ENCODE measurements at places on chromosomes 4 and X. TPM values are rescaled to one million over a fixed set of nuclear protein-coding genes. Genes with fewer than 3 reads are reported as not detected.

The RAB40A gene
- total RNA-seq = 0.37 TPM

The CSAG2 gene
- total RNA-seq = not detected

The NPY5R gene
- total RNA-seq = not detected

The ODAPH gene
- not detected for total RNA-seq

DNA sequence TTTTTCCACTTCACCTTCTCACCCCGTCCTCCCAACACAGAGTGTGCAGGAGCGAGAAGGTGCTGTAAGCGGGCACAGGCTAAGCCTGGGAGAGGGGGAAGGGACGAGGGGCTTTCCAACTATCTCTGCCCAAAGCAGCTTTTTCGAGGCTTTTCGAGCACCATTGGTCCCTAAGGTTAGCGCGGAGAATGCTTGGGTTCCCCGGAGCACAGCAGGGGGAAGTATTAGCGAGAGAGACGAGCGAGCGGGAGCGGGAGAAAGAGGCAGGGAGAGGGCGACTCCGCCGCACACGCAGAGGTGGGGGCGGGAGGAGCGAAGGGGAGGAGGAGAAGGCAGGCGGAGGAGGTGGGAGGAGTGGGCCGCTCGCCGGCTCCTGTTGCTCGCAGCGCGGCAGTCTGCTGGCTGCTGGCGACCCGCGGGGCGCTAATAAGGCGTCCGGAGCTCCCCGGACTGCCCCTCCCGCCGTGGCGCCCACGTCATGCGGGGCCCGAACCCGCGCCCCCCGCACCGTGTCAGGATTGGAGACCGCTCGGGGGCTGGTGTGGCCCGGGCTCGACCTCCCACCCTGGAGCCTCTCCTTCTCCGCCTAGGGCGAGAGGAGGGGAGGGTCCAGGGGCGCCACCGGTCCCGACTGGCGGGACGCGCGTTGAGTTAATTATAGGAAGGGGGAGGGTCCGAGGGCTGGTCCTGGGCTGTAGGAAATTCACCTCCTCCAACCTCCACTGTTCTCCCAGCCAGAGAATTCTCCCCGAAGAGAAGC lies at the start of gene ADAMTS3:
ADAMTS3 (minus strand) TSS at position 263 of the 760 bp plus-strand sequence. CDS start 459 bp downstream, outside the sequence.
- H3K4me1 ChIP-seq = no peaks in the 10 kb centered on the region
- H3K36me3 ChIP-seq = no peaks in the 10 kb centered on the region

GRCh38 chr4:40209401-40209800 lies 12.6 kb downstream of the RHOH start:
- H3K36me3 ChIP-seq = no peaks in the 10 kb centered on the region
- H3K27me3 ChIP-seq = no peaks in the 10 kb centered on the region
- DNase-seq = no peak
- no peak overlapping the region for H3K4me3 ChIP-seq

DNA sequence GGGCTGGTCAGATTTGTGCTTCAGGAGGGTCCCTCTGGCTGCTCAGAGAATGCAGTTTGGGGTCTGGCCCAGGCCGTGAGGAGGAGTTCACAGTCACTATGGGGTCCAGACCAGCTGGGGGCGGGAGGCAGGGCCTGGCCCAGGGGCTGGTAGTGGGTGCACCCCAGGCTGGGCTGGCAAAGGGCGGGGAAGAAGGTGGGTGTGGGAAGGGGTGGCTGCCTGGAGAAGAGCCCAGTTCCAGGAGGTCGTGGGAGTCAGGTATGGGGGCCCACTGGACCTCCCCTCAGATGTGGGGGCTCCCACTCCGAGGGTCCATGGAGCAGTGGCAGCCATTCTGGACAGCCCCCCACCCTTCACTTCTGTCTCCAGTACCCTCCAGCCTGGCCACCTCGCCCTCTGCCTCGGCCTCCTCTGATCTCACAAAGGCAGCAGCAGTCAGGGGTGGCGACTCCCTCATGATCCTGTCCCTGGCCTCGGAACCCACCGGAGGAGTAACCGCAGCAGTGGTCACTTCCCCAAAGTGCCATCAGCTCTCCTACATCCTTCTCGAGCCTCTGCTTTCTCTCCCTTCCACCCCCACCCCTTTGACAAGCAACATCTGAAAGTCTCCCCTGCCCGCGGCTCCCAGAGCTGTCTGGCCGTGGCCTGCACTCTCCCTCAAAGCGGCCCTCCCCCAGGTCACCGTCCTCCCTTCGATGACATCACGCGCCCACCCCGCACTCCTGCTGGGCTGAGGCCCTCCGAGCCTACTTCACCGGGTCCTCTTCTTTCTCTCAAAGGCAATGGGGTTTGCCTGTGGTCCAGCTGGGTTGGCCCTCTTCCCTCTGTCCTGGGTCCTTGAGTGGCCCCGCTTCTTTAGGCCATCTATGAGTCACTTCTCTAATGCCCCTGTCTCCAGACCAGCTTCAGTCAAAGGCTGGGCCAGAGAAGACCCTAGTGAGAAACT lies 1.7 kb upstream of the SLC6A8 start:
- H3K4me3 ChIP-seq = no peak overlapping the region
- DNase-seq = no peak
- H3K36me3 ChIP-seq = no peaks in the 10 kb centered on the region
- no peak overlapping the region for H3K27ac ChIP-seq
- H3K27me3 ChIP-seq = no peaks in the 10 kb centered on the region

DNA sequence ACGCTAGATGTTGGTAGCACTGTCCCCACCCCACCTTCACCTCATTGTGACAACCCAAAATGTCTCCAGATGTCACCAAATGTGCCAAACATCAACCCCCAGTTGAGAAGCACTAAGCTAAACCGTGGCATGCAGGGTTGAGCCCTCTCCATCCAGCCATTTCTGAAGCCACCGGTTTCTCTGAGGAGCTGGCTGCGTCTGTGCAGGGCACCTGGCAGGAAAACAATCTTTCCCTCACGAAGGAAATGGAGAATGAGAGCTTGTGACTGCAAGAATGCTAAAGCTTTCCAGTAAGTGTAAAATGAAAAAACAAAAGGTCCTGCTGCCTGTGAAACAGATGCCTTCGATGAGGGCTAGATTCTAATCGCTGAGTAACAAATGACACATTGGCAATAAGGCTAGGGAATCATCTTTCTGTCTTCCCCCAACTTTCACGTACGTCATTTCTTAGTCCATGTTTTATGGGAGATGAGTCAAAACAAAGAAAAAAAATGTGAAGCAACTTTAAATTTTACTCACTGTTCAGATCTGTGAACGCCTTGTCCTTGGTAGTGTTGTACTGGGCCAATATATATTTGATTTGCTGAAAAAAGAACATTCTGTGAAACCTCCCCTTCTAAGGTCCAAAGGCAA lies 59.9 kb downstream of the PROM1 start:
- H3K4me3 ChIP-seq = no peak overlapping the region
- H3K27ac ChIP-seq = no peak overlapping the region
- no peak for DNase-seq
- H3K4me1 ChIP-seq = peaks cover 4% of the 10 kb centered on the region

DNA sequence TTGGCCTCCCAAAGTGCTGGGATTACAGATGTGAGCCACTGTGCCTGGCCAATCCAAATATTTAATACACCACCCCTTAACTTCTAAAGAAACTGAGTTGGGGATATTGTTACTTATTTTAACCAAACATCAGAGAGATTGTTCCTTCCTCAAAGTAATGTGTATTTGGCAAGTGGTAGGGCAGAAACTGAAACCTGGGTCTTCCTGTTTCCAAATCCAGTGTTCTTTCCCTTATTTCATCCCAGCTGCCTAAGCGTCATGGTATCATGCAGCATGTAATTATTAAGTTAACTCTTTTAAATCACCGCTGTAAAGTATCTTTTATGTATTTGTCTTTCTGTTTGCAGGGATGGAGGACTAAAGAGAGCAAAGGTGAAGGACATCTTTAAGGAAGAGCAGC lies 68.4 kb downstream of the GPAT3 start:
- peaks cover 4% of the 10 kb centered on the region for H3K36me3 ChIP-seq
- H3K4me1 ChIP-seq = peaks cover 6% of the 10 kb centered on the region
- DNase-seq = no peak
- no peak overlapping the region for H3K27ac ChIP-seq
- no peak overlapping the region for H3K4me3 ChIP-seq

DNA sequence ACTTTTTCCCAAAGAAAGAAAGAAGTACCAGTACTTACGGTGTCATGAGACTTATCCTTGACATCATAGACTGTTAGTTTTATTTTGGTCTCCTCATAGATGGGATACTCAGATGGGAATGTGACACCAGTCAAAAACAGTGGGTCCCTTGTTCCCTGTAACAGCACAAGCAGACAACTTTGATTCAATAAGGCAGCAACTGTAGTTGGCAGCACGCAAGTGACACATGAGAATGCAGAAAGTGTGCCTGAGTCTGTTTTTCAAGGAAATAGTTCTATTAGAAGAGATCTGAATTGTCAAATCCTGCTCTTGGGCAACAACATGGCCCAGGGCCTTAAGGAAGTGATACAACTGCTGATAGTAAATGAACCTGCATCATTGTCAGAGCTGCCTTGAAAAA lies 443.2 kb downstream of the INPP4B start:
- H3K4me3 ChIP-seq = no peak overlapping the region
- H3K36me3 ChIP-seq = no peaks in the 10 kb centered on the region
- H3K27me3 ChIP-seq = no peaks in the 10 kb centered on the region
- no peaks in the 10 kb centered on the region for H3K4me1 ChIP-seq
- peak; percentile 62 for DNase-seq

- H3K27ac ChIP-seq = no peak overlapping the region
- H3K36me3 ChIP-seq = no peaks in the 10 kb centered on the region
- H3K4me1 ChIP-seq = no peaks in the 10 kb centered on the region
- no peak overlapping the region for H3K4me3 ChIP-seq
- H3K27me3 ChIP-seq = no peaks in the 10 kb centered on the region
Measured at GRCh38 chr4:96639932-96640331, 800.0 kb downstream of the PDHA2 start.
